ENCODE measurements at places on chromosomes 2 and 18.

DNA sequence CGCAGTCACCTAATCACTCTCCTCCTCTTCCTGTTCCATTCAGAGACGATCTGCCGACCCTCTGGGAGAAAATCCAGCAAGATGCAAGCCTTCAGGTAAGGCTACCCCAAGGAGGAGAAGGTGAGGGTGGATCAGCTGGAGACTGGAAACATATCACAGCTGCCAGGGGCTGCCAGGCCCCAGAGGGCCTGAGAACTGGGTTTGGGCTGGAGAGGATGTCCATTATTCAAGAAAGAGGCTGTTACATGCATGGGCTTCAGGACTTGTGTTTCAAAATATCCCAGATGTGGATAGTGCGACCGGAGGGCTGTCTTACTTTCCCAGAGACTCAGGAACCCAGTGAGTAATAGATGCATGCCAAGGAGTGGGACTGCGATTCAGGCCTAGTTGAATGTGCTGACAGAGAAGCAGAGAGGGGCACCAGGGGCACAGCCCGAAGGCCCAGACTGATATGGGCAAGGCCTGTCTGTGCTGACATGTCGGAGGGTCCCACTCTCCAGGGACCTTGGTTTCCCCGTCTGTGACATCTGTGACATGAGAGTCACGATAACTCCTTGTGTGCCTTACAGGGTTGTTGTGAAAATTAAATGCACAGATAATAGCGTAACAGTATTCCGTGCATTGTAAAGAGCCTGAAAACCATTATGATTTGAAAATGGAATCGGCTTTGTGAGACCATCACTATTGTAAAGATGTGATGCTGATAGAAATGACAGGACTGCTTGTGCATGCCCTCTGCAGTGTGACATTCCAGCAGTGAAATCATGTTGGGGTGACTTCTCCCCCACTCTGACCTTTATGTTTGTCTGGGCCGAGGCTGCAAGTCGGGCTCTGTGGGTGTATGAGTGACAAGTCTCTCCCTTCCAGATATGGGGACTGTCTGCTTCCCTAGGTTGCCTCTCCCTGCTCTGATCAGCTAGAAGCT, 510 bp downstream of the IL1RN start:
- no peak for DNase-seq

GRCh38 chr2:208648368-208648767, 241.8 kb downstream of the PTH2R start:
- DNase-seq = no peak

- DNase-seq = no peak
These were observed 8.6 kb downstream of the SNRNP27 start for GRCh38 chr2:69902213-69902922.

- DNase-seq = no peak
These were observed 34.5 kb downstream of the ADCYAP1 start for GRCh38 chr18:939166-939565.

GRCh38 chr2:215356334-215356947, 44.6 kb downstream of the ATIC start:
- no peak for DNase-seq

Data from hematopoietic multipotent progenitor cell treated with erythropoietin and hydrocortisone succinate and interleukin-3 and kit ligand, for 15 days (in vitro differentiated cells).